CD4-positive, alpha-beta T cell treated with Interleukin-17A for 1 hour (primary cell): ENCODE measurements at places on chromosomes 2 and 18.

- no peak for DNase-seq
Measured at GRCh38 chr2:59604123-59604522, 949.3 kb downstream of the BCL11A start.

DNA sequence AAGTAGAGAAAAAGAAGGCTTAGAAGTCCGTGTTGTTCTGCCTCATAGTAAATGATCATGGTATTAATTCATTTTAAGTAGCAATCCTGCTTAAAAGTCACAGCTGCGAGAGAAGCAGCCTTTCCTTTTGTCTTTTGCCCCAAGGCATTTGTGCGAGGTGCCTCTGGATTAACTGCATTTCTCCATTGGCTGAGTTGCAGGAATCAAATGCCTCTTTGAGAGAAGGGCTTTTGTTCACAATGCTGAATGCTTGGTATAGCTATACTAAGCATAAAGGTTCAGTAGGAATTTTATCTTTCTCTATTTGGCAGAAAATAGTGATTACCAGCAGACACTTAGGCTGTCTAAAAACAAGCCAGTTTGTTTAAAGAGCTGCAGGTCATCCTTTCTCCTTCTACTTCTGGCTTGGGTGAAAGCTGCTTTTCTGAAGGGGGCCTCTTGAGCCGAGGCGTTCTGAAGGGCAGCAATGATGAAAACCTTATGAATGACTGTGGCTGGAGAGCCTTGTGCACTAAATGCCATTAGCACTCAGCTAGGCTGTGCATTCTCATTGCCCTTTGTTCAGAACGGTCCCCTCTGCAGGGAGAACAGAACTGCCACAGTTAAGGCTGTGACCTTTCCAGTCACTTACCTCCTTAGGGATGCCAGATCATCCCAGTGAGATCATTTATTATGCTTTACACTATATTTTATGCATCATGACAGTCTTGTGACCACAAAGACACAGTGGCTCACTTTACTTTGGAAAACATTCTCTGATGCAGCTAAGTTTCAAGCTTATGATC is 68.8 kb upstream of the TMEM87B start:
- DNase-seq, result no peak

- peak; percentile 66 for DNase-seq
Measured at GRCh38 chr2:74250189-74250631, 51.8 kb downstream of the MTHFD2 start.

- no peak for DNase-seq
Measured at GRCh38 chr2:8587251-8587791, 94.5 kb upstream of the ID2 start.

GRCh38 chr2:96549967-96550786 is 13.6 kb downstream of the ARID5A start:
- no peak for DNase-seq

DNA sequence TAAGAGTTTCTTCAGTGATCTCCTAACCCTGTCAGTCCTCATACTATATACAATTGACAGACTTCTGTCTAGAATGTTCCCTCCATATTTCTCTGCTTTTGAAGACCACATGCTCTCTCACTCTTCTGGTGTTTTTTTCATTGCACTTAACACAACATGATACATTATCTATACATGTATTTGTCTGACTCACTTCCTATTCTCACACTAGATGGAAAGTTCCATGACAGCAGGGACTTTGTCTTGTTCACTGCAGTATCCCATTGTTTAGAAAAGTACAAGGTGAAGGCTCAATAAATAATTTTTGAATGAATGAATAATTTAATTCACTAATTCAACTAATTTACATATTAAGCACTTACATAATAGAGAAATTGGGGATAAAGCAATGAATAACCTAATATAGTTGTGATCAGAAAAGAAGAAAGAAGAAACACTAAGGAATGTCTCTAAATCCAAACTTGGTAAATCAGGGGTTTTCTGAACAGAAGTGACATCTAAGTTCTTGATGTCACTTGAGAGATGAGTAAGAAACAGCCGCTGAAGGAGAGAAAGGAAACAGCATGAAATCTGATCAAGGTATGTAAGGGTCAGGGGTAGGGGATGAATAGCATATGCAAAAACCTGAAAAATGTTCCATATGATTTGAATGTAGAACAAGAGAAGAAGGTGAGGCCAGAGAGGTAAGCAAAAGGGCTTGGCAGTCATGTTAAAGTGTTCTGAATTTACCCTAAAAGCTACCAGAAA is 42.4 kb downstream of the MBD2 start:
- DNase-seq, result no peak

GRCh38 chr18:59301929-59302328 is 16.5 kb downstream of the CPLX4 start:
- no peak for DNase-seq

GRCh38 chr18:69974365-69974764 is 26.7 kb upstream of the CD226 start:
- DNase-seq, result no peak

- no peak for DNase-seq
Measured at GRCh38 chr2:119549241-119549640, 5.0 kb downstream of the CFAP221 start.

DNA sequence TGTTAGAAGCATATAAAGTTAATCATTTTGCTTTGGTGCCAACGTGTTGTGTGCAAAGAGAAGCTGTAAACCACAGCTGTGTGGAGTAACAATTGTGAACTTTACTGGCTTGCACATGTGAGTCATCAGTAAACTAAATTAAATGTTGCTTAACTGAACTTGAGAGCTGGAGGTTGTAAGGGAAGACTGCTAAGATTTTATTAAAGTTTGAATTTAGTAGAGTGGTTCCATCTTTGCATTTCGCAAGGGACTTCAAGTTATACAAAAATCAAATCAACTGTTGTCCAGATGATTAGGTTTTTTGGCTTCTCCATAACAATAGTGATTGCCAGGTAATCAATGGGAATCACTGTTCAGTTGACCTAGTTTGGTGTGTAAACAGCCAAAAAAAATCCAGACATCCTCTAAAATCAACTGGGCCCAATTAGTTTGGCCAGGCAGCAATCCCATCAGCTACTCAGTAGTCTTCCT is 247.4 kb downstream of the MYO3B start:
- DNase-seq, result no peak

GRCh38 chr2:42847596-42848151 is 55.3 kb upstream of the HAAO start:
- DNase-seq, result no peak

- no peak for DNase-seq
Measured at GRCh38 chr2:208389940-208390339, 16.7 kb upstream of the PTH2R start.

GRCh38 chr18:10688766-10689165 is 162.9 kb downstream of the NAPG start:
- no peak for DNase-seq

DNA sequence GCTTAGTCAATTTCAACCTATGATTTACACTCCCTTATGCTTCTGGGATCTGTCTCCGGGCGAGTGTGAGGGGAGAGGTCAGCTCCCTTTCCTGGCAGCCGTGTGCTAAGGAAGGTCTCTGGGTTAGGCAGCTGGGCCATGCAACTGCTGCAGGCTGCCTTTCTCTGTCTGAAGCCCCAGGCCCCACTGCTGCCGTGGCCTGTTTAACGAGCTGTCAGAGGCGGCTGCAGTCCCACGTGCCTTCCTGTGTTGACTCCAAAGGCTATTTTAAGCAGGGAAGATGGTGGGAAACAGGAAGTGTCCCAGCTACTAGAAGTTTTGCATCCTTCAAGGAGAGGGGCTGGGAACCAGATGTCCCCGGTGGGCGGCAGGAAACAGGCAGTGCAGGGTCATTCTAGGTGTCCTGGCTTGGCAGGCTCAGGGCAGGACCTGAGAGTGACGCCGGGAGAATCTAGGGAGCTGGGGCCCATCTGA is 186.4 kb downstream of the TNS1 start:
- no peak for DNase-seq

- no peak for DNase-seq
Measured at GRCh38 chr2:42767899-42768705, 4.2 kb upstream of the OXER1 start.

DNA sequence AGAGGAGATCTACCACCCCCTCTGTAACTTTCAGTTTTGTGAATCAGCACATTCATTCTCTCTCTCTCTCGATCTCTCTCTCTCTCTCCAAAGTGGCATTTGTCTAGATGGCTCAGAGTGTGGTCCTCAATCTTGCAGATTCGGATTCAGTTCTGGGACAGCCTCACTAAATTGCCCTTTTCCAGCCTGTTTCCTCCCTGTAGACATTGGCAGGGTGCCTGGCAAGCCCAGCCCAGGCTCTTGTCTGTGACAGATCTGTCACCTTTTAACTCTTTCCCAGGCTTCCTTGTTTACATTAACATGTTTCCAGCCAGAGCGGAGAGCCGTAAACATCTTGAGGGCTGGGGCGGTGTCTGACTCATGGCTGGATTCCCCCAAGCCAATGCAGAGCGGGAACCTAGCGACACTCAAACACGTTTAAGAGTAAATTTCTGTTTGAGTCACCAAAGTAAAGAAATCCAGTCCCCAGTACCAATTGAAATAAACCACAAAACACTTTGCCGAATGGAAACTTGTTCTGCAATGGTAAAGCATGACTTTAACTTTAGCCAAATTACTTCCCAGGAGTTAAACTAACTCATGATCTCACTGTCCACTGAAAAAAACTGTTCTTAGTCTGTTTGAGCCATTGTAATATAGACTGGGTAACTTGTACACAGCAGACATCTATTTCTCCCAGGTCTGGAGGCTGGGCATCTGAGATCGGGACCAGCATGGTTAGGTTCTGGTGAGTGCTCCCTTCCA is 6.6 kb upstream of the CYP27C1 start:
- DNase-seq, result no peak

DNA sequence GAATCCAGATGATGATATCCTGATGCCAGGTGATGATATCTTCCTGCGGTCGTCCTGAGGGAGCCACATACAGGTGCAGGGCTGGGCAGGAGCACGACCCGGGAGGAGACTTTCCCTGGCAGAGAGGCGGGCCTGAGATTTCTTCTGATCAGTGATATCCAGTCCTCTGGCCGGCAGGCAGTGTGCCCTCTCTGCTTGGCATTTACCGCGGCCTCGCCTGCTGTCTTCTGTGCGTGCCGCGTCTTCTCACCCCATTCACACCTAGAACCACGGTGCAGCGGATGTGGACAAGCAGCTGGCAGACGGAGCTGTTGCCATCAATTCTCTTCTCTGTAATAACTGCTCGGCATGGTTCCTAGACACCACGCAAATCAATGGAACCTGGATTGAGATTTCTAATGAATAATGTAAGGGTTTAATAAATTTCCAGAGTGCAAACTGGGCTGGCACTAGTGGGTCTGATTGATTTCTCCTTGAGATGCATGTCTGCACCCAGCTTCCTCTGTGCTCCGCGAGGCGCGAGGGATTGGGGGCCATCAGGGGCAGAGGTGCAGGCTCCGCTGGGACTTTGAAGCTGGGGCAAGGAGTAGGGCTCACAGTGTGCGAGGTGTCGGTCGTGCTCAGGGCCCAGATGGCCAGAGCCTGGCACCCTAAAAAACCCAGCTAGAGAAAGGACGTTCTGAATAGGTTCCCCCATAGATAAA is 208.9 kb upstream of the HDAC4 start:
- peak; percentile 38 for DNase-seq

DNA sequence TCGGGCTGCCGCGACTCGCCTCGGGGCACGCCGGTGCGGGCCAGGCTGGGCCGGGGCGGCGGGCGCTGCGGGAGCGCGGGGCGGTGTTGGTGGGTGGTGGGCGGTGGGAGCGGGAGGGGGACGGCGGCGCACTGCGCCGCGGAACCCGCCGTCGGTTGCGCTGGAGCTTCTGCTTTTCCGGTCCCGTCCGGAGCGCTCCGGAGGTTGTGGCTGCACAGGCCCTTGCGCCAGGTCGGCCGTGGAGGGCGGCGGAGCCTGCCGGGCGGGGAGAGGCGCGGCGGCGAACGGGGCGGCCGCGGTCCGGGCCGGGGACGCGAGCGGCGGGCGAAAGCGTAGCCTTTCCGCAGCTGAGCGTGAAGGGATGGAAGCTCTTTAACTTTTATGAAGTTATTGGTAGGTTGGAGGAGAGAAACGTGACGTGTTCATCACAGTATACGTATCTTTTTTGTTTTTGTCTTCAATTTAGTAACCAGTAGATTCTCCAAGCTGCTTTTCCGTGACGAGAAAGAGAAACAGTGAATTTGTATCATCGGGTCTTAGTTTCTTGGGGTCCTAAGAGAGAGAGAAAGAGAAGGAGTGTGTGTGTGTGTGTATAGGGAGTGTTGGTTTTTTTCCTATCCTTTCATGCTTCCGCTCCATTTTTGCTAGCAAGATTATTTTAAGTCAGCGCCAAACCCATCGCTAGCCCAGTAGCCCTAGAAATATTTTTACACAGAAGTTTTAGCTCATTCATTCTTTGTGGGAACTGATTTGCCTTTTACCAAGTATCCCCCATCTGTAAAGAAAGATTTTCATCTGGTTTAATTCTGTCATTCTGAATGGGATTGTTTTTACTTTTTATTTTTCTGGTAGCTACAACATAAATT is 535 bp downstream of the ATG4B start:
- no peak for DNase-seq

DNA sequence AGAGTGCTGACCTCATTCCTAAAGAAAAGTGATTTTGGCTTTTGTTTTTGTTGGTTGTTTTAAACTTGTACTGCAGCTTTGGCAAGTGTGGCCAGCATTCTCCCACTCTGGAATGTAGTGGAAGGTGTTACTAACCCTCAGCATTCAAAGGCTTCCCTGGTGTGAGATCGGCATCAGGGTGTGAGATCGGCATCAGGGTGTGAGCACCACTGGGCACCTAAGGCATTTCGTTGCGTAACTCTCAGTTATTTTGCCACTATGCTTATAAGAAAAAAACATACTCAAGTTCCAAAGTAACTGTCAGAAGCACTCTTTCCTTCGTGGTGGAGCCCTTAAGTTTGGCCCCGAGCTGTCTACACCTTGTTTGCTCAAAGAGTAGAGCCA is 1.7 kb downstream of the CYBRD1 start:
- DNase-seq, result no peak

GRCh38 chr18:79507546-79508480 is 112.1 kb downstream of the NFATC1 start:
- no peak for DNase-seq

- DNase-seq, result no peak
Measured at GRCh38 chr2:51424418-51424817, 392.5 kb upstream of the NRXN1 start.

- DNase-seq, result no peak
Measured at GRCh38 chr2:27806311-27807059, 35.0 kb downstream of the MRPL33 start.
